Lower lobe of right lung (tissue), 2 donors: ENCODE measurements at places on chromosomes 7 and 10. TPM values are rescaled to one million over a fixed set of nuclear protein-coding genes. Genes with fewer than 3 reads are reported as not detected.

DNA sequence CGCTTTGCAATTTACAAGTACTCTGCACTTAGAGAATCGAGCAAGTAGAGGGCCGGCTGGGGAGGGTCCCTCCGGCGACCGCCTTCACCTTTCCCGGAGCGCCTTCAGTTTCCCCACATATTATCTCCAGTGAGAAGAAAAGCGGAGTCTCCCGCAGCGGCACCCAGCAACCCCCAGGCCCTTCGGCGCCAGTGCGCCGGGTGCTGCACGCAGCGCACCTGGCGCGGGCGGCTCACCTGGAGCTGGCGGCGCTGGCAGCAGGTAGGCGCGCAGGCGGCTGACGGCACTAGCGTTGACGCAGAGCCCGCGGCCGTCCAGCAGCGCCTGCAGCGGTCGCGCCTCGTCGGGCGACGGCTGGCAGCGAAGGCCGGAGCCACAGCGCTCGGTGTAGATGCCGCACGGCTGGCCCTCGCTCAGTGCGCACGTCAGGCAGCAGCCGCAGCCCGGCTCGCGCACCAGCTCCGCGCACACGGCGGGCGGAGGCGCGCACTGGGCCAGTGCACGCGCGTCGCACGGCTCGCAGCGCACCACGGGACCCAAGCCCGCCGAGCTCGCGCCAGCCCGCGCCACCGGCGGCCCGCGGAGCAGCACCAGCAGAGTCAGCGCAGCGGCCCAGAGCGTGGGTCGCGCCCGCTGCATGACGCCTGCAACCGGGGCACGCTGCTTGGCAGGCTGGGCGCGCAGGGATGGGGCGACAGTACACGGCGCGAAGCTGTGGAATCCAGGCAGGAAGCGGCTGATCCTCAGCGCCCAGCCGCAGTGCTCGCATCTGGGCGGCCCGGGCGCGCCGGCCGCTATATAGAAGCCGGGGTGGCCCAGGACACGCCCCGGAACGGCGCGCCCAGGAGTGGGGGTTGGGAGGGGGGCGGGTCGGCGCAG, at the start of gene IGFBP3:
Gene IGFBP3 (minus strand): TSS at position 771 of the 879 bp plus-strand sequence. CDS start 132 bp downstream, at position 639.
- peak; percentile 55 for DNase-seq

GRCh38 chr7:143936087-143937009, 1.3 kb downstream of the OR2F2 start:
- no peak for DNase-seq

Gene ETV1
- 89.0 TPM for total RNA-seq

Gene SCART1
- total RNA-seq: 2.4 TPM

DNA sequence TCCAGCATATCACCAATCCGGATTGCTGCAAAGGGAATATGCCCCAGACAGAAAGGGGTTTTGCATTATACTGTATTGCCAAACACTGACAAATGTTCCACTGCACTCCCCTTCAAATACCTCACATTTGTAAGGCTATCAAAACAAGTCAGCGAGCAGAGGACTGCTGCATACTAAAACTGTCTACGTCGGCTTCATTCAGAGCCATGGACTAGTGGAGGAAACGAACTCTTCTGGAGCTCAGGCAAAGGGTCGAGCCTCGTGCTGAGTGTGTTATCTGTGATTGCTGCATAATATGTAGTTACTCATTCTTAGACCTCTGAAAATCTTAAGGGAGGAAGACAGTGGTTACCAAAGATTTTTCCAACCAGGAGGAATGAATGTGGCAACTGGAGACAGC, 200.2 kb downstream of the DYNC1I1 start:
- no peak for DNase-seq

GRCh38 chr10:63595072-63595471, 73.9 kb downstream of the REEP3 start:
- no peak for DNase-seq

DNA sequence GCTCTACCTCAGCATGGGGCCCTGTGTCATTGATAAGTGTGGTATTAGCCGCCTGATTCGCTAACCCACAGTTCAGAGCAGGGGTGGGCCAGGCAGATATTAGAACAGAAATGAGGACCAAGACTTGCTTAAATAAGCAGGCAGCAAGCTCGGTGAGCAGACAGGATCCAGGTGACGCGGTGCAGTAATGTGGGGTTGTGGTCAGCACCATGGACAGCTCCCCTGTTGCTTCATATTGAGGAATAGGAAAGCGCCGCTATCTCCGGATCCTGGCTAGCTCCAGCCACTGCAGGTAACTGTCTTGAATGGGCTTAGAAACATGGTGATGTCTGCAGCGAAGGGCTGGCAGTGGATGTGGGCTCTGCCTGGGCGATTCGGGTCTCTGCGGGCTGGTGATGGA, 51.3 kb upstream of the GPR26 start:
- DNase-seq: peak; percentile 59

- no peak for DNase-seq
Measured at GRCh38 chr7:129167817-129168216, 20.6 kb upstream of the SMO start.

DNA sequence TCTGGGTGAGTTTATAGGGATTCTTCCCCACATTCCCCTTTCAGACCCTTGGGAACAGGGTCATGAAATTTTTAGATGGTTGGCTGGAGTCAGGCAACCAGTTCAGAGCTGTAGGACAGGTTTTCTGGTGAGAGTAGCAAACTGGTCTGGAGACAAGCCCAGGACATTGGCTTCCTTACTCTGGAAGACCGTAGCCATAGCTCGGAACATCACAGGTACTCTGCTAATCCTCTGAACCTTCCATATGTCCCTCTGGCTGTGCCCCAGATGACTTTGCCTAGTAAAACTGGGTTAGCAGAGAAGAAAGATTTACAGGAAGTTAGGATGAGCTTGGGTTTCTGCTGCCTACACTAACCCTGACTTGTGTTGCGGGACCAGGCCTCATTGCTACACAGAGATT, 104.5 kb upstream of the MKLN1 start:
- no peak for DNase-seq

Gene AKR1C1
- 54.5 TPM for total RNA-seq

DNA sequence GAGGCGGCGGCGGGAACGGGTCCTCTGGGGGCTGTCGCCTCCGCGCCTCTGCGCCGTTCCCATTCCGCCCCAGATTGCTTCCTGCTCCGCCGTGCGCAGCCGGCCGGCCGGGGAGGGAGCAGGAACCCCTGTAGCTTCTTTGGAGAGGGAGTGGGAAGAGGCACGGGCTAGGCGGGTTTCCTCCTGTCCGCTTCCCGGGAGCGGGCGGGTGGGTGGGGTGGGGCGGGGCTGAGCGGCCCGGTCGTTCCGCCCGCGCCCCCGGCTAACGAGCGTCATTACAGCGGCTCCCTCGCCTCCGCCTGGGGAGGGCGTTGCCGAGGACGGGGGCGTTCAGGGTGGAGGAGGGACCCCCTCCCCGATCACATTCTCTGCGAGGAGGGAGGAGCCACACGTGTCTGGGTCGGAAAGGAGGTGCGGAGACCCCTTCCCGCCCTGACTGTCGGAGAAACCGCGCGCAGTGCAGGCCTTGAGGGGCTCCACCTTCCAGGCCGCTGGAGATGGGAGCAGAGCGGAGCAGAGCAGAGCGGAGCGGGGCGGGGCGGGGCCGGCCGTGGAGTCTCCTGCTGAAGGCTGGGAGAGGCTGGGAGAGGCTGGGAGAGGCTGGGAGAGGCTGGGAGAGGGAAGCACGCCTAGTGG, 39.7 kb downstream of the AGAP3 start:
- peak; percentile 39 for DNase-seq

Gene CFAP70
- 11.3 TPM for total RNA-seq

Gene IGF2BP3
- 2.0 TPM for total RNA-seq

Gene SLC39A12
- total RNA-seq: 0.41 TPM

Gene CYP26A1
- not detected for total RNA-seq

Gene CYP2W1
- total RNA-seq: not detected

DNA sequence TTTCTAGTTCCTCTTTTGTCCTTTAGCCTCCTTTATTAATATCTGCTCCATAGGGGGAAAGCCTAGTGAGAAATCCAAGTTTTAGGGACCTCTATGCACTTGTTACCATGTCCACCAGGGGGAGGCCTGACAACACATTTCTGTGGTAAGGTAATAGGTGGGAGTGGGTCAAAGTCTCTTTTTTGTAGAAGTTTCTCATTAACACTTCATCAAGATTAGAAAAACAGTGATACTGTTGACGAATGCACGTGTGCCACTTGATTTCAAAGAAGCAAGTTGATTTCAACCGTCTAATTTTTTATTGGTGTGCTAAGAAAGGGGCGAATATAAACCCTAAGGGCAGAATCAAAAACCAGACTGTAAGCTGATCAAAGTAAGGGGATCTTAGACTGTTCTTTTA, 30.6 kb downstream of the CISD1 start:
- no peak for DNase-seq

DNA sequence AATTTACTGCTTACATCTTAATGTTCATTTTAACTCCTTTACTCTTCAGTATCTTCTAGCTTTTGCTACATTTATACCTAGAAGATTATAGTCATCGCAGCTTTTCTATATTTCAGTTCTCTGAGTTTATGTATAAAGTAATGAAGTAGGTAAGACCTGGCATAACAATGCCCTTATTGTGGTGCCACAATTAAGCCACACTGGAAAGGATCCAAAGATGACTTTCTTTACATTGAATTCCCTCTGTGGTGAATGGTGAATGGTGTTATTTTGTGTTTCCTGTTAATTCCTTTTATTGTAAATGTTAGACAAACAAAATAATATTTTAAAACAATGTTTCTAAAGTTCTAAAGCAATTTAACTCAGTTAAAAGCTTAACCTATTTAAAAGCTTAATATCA, 36.2 kb downstream of the SEMA3D start:
- DNase-seq: no peak

Gene C10orf71
- not detected for total RNA-seq

- DNase-seq: no peak
Measured at GRCh38 chr7:157567666-157568065, 230.9 kb downstream of the DNAJB6 start.

DNA sequence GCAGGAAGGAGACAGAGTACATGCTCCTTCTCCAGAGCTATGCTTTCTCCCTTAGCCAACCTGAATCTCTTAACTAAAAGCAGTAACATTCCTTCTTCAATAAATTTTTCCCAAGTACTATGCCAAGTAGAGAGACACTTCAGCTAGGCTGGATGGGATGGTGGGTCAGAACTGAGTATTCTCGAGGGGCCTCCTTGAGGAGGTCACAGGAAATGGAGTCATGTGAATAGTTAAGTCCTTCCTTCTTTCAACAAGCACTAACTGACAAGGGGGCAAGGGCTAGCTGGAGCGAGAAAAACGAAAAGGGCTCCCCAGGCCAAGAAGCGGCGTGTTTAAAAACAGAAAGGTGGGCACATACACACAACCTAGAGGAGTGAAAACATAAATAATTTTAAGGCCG, 5.5 kb downstream of the RSU1 start:
- DNase-seq: no peak
